Stimulated activated CD8-positive, alpha-beta memory T cell treated with anti-CD3 and anti-CD28 coated beads, Interleukin-4, amount 100 ng/mL, for 4 hours (primary cell): ENCODE measurements at places on chromosomes 12 and 14.

DNA sequence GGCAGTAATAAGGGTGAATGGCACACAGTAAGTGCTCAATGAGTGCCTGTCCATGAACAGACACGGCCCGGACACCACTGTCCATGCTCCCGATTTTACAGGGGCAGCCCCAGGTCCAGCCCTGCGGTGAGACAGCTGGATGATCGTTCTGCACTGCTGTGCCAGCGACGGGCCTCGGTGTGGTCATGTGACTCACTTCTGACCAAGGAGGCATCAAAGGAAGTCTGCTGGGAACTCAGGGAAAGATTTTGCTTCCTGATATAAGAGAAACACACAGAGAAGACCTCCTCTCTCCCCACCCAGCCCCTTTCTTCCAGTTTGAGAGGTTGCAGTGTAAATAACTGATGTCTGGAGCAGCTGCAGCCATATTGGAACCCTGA is 126.6 kb downstream of the SCARB1 start:
- DNase-seq: no peak

DNA sequence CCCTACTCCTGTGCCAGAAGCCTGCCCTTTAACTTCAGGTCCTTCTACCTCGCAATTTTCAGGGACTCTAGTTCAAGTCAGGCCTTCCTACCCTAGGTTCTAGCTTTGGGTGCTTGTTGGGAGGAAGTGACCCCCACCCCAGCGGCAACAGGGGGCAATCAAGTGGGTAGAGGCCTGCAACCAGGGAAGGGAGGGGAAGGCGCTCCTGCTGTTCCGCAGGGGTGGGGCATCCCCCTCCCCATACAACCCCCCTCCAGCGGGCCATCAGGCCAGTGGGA is 204 bp upstream of the PRPH start:
- DNase-seq: no peak

DNA sequence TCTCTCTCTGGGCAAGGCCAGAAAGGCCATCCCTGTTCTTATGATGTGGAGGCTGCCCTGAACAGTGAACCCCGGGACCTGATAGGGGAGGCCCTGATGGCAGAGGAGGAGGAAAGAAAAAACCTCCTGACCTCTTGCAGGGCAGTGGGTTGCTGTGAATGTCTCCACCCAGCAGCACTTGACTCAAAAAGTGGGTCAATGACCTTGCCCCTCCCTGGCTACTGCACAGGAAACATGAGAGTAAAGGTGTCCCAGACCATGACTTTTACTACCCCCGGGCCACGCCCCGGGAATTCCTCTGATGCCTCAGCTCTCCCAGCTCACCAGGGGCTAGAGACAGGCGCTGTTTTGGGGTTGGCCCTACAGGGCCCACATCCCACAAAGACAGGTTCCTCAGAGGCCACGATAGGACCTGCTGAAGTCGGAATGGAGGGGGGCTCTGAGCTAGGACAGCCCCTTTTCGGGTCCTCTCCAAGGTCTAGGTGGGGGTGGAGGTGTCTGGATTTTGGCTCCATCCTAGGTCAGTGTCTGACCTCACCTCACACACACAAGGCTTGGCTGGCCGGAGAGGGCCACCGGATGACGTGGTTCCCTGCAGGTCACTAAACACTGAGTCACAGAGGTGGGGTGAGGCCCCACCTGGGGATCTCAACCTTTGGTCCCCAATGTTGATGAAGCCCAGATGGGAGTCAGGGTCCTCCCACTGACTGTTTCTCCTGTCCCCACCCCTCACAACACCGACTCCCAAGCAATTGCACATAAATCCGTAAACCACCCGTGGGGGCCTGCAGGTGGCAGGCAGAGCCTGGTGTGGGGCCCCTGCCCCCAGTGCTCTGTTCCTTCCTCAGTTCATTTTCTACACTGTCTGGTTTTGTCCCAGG is 1.6 kb downstream of the RHOF start:
- DNase-seq: no peak

- DNase-seq: no peak
Measured at GRCh38 chr12:92042791-92043531, 102.7 kb downstream of the BTG1 start.

DNA sequence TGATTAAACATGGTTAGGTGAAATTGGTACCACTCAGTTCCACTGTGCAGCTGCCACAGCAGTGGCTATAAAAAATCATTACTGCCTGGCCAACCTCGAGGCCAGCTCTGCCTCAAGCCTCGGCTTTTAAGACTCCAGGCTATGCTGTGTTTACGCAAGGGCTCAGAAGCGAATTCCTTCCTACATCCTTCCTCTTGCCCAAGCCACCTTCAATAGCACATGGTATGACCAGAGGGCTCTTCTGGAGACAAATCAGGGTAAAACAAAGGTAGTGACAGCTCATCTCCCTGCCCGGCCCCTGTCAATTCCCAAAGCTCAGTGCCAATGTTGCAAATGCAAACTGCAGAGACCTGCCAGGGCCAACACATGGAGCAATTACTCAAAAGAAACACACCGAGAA is 31.9 kb downstream of the NUAK1 start:
- no peak for DNase-seq

GRCh38 chr14:54335569-54336155 is 61.1 kb upstream of the CDKN3 start:
- no peak for DNase-seq

- DNase-seq: no peak
Measured at GRCh38 chr12:113161415-113162016, 12.0 kb downstream of the CFAP73 start.

- DNase-seq: no peak
Measured at GRCh38 chr12:115166698-115167315, 482.8 kb upstream of the TBX3 start.

GRCh38 chr14:89184952-89185351 is 232.1 kb downstream of the FOXN3 start:
- DNase-seq: no peak

- DNase-seq: no peak
Measured at GRCh38 chr12:43590307-43590706, 38.3 kb upstream of the ADAMTS20 start.

- DNase-seq: no peak
Measured at GRCh38 chr14:100203962-100204834, 34.7 kb upstream of the YY1 start.

- DNase-seq: peak; percentile 49
Measured at GRCh38 chr12:108565976-108566375, 3.6 kb downstream of the ISCU start.

- DNase-seq: no peak
Measured at GRCh38 chr12:120481022-120481767, 11.6 kb upstream of the SRSF9 start.

DNA sequence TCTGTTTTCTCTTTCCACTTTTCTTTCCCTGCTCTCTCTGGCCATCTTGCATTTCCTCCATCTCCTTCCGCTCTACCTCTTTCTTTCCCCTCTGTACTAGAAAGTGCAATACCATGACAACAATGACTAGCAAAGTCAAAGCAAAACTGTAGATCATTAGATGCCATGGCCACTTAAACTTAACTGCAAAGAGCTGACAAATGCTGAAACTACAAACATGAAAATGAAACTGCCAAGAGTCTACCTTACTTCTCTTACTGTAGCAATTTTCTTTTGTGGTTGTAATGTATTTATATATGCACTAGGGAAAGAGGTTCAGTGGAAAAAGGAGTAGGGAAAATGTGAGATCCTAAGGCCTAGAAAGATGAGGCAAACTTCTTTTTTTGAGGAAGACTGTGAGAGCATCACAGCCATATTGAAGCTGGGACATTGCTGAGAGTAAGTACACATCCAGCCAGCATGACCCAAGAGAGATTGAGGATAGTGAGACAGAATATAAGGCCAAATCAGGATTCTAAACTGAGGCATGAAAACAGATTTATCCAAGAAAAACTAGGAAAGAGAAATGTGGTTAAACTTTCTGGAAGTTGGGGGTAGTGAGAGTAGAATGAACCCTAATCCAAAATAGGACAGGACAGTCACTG is 276.6 kb upstream of the NAV3 start:
- DNase-seq: no peak
